Fibroblast of skin of right quadriceps (primary cell): ENCODE measurements at places on chromosomes 5 and 9.

GRCh38 chr5:155564541-155564940 is 551.0 kb downstream of the KIF4B start:
- DNase-seq = no peak

- no peak for DNase-seq
Observed at GRCh38 chr5:41452506-41452905, 57.9 kb downstream of the PLCXD3 start.

- DNase-seq = no peak
Observed at GRCh38 chr5:148090773-148091250, 27.0 kb downstream of the SPINK5 start.

- DNase-seq = peak; percentile 48
Observed at GRCh38 chr5:27944471-27944870, 906.1 kb upstream of the CDH9 start.

GRCh38 chr9:117952581-117952980 is 248.4 kb downstream of the TLR4 start:
- no peak for DNase-seq

DNA sequence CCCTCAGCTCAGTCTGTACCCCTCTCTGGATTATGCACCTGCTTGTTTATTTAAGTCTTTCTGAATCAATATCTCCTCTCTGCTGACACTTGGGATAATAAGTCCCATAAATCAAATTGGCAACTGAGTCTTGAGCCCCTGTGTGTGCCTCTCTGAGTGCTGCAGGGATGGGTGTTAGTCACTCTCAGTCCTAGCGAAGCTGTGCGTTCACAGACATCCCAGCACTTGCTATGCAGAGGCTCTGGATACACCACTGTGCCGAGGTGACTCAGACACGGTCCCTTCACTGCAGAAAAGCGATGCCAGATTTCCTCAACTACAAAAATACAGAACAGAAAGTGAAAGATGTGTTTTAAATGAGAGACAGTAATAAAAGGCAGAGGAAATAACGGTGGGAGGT is 4.1 kb upstream of the KCNMB1 start:
- DNase-seq = no peak

DNA sequence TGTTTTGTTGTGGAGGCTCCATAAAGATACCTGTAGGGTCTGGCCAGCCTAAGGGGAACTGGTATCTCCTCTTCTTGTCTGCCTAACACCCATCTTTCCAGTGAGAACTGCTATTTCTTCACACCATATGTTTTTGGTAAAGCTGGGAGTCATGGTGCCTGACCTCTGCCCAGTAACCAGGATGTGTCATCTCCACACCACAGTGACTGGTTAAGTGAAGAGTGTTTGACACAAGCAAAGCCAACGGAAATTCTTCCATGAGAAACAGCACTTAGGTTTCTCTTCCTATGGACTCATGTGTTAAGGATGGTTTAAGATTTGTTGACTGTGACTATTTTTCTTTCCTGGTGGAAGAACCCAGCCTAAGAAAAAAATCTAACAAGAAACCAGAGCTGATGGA is 111.5 kb downstream of the HTR4 start:
- no peak for DNase-seq

DNA sequence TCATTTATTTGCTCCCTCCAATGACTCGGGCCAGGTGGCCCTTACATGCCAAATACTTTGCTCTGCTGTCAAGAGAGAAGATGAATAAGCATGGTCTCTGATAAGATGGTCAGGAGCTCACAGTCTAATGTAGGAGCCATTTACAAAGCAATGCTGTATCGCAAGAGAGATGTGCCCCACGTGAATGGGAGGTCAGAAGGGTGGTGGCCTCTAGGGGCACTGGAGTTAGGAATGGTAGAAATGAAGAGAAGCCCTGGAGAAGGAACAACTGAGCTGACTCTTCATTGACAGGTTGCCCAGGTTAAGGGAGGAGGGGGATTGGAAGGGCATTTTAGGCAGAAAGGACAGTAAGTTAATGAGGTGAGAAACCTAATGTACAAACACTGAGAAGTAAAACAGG is 286.5 kb downstream of the KCTD16 start:
- no peak for DNase-seq

DNA sequence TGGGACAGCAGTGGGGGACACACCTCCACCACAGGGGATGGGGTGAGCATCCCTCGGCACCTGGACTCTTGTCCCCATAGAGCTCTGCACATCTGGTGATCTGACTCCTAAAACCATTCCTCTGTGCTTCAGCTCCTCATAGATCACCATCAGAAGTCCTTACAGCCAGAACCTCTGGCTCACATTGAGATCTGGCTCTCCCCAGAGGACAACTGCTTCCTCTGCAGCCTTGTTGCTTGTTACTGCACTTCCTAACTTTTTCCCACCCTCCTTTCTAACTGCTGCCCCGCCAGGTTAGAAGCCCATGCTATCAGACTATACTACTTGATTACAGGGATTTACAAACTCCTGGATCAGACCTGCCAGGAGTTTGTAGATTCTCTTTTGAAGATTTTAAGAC is 64.5 kb downstream of the ARSB start:
- no peak for DNase-seq

- DNase-seq = no peak
Observed at GRCh38 chr5:32163785-32164184, 10.3 kb downstream of the GOLPH3 start.

- DNase-seq = no peak
Observed at GRCh38 chr5:14261235-14261634, 118.1 kb downstream of the TRIO start.

DNA sequence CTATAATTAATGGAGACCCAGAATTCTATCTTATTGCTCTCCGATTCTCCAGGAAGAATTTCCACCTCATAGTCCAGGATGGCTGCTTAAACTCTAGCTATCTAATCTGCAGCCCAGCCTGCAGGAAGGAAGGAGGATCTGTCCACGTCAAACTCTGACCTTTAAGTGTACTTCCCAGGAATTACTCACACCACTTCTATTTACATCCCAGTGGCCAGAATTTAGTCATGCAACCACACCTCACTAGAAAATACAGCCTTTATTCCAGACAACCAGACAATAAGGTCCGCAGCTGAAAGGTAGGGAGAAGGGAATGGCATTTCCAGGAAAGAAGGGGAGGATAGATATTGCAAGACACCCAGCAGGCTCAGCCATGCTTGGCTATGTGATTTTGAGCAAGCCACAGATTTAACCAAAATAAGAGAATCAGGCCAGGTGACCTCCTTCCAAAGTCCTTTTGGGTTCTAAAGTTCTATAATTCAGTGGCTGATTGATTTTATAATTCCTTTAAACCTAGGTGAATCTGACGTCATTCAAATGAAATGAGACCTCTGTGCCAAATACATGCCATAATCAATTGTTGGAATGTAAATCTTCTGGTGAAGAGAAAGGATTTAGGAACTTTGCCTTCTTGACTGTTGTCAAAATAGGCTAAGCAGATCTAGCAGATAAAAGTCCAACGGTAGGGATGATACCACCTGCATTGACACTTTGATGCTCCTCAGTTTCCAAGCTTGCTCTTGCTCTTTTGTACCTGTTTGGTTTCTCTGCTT is 3.7 kb upstream of the DENND1A start:
- DNase-seq = no peak

DNA sequence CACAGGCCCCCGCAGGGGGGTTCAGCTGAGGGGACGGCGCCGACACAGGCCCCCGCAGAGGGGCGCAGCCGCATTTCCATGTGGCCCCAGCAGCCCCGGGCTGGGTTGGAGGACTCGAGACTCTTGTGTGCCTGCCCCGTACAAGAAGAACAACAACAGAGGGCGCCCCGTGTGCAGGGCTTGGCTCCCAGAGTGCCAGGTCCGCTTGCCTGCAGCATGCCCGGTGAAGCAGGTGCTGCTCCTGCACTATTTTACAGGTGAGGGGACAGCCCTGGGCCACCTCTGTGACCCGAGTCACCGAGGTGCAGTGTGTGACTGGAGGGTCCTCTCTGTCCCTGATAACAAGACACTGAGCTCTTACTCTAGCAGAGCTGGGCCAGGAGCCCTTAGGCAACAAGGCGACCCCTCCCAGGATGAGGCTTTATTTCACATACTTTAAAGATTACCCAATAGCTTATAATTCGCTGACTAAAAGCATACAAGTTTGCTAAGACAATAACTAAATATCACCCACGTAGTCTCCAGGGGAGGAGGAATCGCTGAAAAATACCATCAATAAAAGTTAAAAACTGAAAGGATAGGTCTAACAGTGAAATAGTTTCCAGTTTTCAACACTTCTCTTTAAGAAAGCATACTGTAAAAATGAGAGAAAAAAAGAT is 41.7 kb upstream of the SLC9A3 start:
- peak; percentile 13 for DNase-seq

DNA sequence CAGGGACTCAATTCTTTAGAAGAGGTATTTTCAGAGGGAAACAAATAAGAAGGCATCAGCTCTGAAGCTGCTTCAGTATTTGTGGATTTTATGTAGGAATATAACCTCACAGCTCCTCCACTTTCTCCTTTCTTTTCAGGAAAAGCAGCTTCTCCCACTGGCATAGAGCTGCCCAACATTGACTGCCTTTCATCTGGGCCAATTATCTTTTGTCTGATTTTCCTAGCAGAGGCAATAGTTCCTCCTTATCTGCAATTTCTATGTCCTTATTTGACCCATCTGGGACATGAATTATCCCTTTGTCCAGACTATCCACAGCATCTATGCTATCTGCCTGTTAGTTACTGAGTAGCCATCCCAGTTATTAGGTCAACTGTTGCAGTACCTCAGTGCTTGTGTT is 1671.2 kb upstream of the ACO1 start:
- DNase-seq = no peak

GRCh38 chr5:90193185-90193822 is 216.3 kb downstream of the CETN3 start:
- DNase-seq = no peak

DNA sequence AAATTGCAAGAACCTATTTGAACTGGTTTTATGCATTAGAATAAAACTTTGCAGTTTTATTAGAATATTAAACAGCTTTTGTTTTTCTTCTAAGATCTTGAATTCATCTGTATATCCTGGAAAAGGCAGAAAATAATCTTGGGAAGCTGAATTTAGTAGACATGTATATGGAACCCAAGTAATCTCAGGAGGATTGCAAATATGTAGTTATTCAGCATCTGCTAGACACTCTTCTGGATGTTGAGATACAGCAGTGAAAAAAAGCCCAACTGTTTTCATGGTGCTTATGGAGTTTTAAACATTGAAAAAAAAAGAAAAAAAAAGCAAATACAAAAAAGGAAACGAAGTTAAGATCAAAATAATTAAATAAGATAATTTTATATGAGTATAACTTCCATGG is 922.2 kb upstream of the SEMA6A start:
- DNase-seq = no peak

GRCh38 chr9:118962426-118962825 is 406.8 kb downstream of the BRINP1 start:
- peak; percentile 59 for DNase-seq

- DNase-seq = peak; percentile 40
Observed at GRCh38 chr5:135651156-135651555, 72.4 kb upstream of the CXCL14 start.

- no peak for DNase-seq
Observed at GRCh38 chr9:126925876-126926275, 11.3 kb downstream of the RALGPS1 start.

GRCh38 chr9:4849369-4849768 is 56.6 kb downstream of the RCL1 start:
- DNase-seq = no peak

- DNase-seq = peak; percentile 22
Observed at GRCh38 chr9:29830821-29831220, 2257.5 kb upstream of the C9orf72 start.

DNA sequence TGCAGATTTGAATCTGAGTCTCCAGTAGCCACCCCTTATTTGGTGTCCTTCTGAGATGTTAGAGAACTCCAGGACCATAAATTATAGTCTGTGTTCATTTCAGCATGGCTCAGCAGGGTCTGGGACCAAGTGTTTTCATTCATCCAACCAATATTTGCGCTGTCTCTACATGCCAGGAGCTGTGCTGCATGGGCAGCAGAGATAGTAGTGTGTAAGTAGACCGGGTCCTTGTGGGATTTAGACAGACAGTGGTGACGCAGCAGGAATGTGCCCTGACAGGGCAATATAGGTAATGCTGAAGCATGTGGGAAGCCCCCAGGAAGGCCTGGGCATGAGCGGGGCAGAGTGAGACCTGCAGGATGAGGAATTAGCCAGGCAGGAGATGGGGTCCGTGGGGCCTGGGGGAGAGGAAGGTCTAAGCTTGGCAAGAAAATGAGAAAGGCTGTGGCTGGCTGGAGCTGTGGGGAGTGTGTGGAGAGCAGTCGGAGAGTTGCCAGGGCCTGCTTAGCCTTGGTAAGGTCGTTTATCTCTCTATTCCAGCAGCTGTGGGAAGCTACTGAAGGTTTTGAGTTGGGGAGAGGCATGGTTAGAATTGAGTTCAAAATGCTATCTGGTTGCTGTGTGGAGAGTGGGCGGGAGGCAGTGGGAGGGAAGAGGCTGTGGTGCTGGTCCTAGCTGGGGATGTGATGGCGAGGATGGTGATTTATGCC is 16.8 kb downstream of the STXBP1 start:
- no peak for DNase-seq

DNA sequence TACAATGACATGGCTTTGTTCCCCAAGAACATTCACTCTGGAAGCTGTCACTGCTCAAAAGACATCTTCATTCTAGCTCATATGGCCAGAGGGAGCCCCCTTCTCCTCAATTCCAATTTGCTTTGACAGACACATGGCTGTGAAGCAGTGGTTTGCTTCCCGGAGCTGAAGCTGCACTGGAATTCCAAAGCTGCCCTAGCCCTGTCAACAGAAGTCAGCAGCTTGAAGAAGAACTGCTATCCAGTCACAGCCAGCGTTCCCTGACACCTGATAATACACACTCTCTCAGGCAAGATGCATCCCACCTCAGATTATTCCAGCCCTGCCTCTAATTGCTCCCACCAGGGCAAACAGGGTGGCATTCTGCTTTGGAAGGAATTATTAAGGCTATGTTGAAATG is 93.7 kb downstream of the SEMA5A start:
- DNase-seq = no peak

DNA sequence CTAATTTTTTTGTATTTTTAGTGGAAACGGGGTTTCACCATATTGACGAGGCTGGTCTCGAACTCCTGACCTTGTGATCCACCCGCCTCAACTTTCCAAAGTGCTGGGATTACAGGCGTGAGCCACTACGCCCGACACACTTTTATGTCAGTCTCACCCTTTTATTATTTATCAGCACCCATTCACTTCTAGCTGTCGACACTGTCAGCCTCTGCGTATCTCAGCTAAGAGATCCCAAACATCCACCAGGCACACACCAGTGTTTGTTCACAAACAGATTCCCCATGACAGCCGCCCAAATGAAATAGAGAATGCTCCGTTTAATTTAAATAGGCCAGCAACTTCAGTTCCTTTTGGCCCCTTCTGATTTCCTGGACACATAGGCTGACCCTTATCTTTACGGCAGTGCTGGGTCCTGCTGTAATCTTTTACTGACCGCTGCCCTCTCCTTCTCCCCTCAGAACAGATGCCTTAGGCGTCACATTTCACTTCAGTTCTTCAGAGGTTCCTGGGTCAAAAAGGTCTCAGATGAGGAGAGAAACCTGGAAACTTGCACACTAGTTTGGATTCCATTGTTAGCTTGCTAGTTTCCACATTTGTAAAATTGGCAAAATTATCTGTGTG is 43.1 kb upstream of the CKMT2 start:
- DNase-seq = no peak

- DNase-seq = no peak
Observed at GRCh38 chr9:13728131-13728530, 448.6 kb upstream of the MPDZ start.
